ENCODE measurements at places on chromosomes 4 and X.

DNA sequence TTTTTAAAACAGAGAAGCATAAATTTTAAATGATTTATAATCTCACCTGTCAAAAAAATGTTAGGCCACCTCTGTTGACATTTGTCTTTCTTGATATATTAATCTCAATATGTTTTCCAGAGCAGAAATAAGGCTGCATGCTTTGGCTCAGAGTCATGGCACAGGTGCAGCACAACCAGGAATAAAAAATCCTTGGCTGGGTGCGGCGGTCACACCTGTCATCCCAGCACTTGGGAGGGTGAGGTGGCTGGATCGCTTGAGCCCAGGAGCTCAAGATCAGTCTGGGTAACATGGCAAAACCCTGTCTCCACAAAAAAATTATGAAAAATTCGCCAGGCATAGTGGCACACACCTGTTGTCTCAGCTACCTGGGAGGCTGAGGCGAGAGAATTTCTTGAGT lies 18.1 kb downstream of the CPLX1 start:
- no peak for DNase-seq

- DNase-seq: peak; percentile 40
Measured at GRCh38 chr4:158722291-158722916, 792 bp downstream of the PPID start.

DNA sequence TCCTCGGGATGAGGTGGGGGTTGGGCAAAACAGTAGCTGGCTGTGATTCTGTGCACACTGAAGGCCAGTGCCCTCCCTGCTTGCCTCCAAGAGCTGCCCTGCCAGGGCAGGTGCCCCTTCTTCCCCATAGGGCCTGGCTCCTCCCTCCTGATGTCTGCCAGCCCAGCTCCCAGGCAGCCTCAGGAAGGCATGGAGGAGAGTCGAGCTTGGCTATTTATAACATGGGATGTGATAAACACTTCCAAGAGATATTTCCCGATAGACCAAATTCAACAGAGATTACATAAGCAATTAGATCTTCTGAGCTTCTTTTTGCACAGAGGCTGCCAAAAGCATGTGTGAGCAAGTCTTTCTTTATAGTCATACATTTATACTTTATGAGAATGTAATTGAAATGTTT lies 45.3 kb upstream of the PJA1 start:
- no peak for DNase-seq

DNA sequence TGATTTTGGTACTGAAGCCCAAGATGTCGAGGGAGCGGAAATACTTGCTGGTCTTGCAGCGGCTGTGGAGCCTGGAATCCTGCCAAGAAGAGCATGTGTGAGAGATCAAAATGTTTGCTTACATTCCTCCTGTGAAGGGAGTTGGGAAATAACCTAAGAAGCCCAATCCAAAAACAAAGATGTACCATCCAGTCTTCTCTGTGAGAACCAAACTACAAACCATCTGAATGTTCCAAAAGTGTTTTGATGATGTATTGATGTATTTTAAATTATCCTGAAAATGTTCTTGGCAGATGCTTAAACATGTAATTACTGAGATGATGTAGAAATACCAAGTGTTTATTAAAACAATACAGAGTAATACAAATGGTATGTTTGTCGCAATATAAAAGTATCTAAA lies 10.1 kb upstream of the ADH1A start:
- DNase-seq: peak; percentile 59

- DNase-seq: no peak
Measured at GRCh38 chr4:41424522-41424921, 113.4 kb upstream of the LIMCH1 start.

DNA sequence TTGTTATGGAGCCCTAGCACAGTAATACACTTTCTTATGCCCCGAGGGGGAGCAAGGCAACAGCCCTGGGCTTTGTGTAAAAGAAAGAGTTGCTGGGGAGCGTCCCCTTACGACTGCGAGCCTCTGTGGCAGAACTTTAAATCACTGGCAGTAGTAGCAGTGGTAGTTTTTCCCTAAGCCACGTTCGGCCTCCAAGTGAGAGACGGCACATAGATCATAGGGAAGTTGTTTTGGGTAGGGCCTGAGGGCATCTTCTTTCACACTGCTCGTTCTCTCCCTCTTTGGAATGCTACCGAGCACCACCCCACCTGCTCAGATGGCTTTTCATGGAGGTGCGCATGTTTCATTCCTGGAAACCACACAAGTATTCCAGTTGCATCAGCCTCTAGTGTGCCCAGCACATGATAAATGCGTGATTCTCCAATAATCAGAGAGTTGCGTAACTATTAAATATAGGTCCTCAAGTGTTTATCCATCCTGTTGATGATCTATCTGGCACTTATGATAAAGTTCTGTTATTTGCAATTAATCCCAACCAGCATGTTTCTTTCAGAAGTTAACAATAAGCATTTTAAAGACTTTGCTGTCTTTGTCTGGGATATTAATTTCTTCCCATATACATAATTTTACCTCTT lies 7.0 kb upstream of the SYNPO2 start:
- DNase-seq: no peak

DNA sequence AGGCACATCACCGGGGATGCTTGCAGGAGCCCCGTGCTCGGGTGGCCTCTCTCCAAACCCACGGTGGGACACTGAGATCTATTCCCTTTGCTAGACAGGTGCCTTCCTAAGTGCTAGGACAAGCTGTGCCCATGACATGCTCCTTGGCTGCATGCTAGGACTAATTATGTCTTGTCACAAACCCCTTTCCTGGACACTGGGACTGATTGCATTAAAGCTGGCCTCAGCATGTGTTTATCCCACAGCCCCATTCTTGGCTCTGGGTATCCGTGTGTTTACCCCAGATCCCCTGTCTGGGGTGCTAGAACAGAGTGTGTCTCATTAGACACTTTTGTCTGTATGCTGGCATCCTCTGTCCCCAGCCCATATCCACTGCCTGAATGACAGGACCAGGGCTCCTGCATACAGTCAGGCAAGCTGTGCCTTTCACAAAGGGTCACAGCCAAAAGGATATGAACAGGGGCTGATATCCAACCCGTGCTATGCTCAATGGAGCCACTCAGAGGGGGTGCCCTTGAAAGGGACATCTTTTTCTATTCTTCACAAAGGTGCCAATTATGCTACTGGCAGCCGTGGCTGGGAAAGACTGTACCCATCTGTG lies 9.2 kb upstream of the IQSEC2 start:
- no peak for DNase-seq

GRCh38 chrX:3226087-3226486 lies 120.4 kb downstream of the MXRA5 start:
- no peak for DNase-seq

All from HFFc6 (cell line).